Right forelimb (tissue), 1 donor: ENCODE measurements at places on chromosomes 2 and 18.

DNA sequence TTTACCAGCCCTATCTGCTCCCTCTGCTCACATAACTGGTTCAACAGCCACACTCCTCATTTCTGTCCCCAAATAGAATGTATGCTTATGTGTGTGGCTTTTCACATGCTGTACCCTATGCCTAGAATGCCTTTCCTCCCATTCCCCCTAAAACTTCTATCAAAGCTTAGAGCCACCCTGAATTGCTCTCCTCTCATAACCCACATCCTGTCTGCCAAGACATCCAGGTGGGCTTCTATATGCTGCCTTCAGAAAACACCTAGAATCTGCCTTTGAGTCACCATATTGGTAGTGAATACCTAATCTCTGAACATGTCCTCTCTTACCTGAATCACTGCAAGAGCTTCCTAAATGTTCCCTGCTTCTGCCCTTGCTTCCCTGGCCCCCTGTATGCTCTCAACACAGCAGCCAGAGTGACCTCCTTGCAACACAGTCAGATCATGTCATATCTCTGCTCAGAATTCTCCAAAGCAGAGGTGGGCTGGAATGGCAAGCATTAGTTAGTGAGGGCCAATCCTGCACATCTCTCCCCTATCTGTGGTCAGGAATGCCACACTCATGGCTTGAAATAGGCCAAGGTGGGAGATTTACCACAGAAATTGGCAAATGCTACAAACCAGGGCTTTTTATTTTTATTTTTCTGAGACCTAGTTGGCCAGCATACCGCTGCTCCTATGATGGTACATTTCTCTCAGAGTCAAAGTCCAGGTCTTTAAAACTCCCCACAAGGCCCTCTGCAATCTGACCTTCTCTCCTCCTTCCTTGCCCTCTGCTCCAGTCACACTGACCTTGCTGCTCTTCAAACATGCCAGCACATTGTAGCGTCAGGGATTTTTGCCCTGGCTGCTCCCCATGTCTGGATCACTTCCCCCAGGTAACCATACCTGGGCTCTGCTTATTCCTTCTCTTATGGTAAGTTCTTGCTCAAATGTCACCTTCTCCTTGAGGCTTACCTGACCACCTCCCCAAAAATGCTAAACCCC is 111.8 kb upstream of the STON1 start:
- no peak for DNase-seq

DNA sequence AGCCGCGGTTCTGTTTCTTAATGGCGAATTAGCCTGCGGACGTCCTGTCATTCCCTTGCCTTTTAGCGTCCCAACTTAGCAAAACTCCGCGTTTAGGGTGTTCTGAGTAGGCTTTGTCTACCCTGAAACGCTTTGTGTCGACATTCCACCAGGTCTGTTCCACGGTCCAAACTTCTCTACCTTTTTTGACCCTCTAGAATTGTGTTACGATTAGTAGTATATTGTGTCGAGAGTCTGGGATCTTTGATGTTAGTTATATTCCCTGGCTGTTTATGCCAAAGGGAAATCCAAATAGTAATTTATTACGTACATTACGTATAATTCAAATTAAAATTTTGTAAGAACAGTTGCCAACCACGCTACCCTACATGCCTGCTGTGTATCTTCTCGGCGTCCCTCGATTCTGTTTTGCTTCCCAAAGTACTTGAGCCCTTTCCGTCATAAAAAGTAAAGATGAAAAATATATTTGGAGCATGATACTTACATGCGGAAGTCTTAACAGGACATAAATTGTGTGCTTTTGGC is 495 bp upstream of the TTC32 start:
- no peak for DNase-seq

DNA sequence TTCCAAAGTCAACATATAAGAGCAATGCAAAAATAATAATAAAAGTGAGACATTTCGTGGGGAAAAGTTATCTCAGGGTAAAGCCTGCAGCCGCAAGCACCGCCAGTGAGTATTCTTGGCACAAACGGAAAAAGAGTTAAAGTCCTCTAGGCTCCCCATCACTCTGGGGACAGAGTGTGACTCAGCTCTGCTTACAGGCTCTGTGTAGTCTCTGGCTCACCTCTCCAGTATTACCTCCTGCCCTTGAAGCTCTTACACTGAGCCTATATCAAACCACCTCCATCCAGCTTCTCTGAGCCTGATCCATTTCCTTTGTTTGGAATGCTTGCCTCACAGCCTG is 55.5 kb downstream of the MTHFD2 start:
- no peak for DNase-seq

- DNase-seq, result no peak
These were observed 6.8 kb downstream of the ZCCHC2 start for GRCh38 chr18:62529597-62529996.

DNA sequence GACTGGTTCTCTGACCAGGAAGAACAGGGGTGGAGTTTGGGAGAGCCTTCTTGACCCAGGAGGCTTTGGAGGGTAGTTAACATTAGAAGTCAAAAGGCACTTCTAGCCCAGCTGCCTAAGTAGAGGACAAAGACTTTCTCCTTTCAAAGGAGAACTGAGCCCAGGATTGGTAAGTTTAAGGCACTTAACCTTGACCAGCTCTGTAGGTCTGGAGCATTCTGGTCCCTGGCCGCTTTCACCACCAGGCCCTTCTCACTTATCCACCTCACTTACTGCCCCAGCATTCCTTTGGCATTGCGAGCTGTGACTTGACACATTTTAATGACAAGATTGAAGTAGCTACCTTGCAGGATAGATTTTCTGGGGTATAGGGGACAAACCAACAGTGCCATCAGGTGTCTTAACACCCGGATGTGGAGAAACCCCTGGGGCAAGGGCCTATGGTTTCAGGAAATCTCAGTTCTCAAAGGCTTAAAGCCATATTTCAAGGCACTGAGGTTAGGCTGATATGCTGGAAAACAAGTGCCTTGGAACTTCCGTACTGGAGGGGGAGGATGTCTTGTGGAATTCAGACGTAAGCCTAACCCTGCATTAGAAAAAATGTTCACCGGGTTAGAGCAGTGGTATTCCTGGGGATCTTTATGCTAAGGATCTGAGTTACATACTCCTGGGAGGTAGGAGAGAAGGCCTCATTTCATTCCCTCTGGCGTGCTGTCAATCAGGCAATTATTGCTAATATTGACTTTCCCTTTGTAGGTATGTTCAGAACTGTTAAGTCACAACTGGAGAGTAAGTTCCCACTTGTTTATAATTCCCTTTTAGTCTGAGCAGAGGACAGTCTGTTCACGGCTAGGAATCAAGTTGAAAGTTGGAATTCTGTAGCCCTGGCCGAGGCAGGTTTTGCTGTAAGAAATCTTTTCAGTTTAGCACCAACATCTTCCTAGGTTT is 4.3 kb downstream of the C2orf68 start:
- DNase-seq, result no peak

DNA sequence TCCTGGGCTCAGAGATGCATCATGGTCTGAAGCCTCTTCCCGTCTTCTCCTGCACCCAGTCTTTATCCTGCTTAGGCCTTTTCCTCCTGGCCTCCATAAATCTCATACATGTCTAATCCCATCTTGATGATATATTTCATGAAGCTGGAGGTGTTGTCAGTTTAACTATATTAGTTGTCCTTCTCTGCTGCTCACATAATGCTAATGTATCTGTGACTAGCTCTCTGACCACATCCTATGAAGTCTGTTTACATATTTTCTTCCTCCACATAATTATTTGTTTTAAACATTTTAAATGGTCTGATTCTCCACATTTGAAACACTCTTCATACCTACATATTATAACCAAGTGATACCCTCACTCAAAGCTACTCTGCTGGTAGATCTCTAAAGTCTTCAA is 315.2 kb upstream of the RND3 start:
- DNase-seq, result no peak

- no peak for DNase-seq
These were observed 317.6 kb upstream of the NCKAP5 start for GRCh38 chr2:133885847-133886246.

- DNase-seq, result peak; percentile 76
These were observed 171.2 kb downstream of the TMEM247 start for GRCh38 chr2:46650556-46651001.

DNA sequence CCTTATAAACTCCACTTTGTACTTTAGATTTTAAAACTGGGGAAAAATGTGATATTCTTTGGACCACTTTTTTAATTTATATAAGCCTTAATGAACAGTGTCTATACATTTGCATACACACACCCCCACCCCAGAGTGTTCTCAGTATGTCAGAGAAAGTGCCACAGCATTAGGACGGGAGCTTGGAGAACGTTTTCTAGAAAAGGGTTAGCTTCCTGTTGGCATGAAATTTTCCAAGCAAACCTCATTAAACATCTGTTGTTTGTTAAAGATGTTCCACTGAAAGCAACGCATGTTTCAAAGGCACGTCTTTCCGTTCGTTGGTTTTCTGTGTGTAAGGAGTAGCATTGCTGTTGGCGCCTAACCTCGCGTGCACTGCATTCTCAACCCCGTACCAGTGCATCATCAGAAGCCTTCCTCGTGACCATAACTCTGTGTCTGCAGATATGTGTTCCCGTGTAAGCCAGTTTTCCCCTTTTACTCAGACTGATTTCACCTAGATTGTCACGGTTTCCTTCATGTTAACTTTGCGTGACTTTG is 228.5 kb downstream of the ALPK2 start:
- DNase-seq, result no peak

- no peak for DNase-seq
These were observed 300.5 kb downstream of the INSIG2 start for GRCh38 chr2:118388771-118389170.

DNA sequence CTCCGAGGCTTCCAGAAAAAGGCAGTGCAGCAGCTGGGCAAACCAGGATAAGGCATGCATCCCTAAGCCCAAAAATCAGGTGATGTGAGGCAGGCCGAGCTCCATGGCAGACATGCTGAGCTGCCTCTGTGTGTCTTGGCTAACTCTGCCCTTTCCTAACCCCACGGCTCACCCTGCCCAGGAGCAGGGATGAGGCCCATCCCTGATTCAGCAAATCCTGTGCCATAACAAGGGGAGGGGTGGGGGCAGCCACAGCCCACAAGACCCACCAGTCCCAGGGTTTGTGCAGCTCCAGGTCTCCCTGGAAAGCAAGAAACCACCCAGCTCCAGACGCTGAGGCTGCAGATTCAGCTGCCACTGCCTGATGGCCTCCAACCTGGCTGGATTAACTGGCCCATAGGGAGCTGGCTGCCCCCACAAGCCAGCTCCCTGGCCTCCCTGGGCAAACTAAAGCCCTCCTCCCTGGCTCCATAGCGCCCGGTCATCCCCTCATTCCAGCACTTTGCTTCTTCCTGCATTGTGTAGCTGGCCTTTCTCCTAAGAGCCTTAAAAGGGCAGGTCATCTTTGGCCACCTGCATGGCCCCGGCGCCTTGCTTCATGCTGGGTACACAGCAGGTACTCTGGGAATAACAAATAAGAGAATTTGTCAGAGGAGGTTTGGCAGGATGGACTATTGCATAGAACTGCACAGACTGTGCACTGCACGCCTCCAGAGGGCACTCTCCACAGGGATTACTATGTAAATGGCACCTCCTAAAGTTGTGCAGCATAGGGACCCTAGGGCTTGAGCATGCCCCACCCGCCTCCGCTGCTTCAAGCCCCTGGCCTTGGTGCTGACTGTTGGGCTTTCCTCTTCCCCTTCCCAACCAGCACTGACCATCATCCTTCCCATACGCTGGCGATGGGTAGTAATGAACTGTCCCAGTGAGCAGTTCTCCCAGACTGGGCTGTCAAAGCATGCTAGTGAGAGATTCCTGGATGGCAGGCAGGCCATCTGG is 10.7 kb downstream of the STEAP3 start:
- no peak for DNase-seq

DNA sequence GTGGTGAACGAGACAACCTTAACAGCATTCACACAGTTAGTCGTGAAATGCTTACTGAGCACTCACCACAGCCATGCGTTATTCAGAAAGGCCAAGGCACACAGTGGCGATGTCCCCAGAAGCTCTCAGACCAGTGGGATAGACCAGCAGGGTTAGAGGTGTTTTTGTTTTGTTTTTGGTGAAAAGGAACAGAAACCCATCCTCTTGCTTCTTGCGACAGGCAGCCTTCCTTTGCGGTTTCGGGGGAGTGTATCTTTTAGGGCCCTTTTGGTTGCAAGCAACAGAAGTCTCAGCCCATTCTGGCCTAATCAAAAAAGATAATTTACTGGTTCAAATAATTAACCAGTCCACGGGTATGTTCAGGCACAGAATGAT is 4.7 kb downstream of the GNLY start:
- DNase-seq, result no peak

- DNase-seq, result no peak
These were observed 27.6 kb upstream of the SERPINB2 start for GRCh38 chr18:63859781-63860475.

- DNase-seq, result no peak
These were observed 113.7 kb downstream of the GATA6 start for GRCh38 chr18:22283116-22283395.

- no peak for DNase-seq
These were observed 185.3 kb downstream of the LRATD1 start for GRCh38 chr2:14817848-14818247.

- DNase-seq, result no peak
These were observed 23.3 kb downstream of the SLC30A6 start for GRCh38 chr2:32189011-32189410.

DNA sequence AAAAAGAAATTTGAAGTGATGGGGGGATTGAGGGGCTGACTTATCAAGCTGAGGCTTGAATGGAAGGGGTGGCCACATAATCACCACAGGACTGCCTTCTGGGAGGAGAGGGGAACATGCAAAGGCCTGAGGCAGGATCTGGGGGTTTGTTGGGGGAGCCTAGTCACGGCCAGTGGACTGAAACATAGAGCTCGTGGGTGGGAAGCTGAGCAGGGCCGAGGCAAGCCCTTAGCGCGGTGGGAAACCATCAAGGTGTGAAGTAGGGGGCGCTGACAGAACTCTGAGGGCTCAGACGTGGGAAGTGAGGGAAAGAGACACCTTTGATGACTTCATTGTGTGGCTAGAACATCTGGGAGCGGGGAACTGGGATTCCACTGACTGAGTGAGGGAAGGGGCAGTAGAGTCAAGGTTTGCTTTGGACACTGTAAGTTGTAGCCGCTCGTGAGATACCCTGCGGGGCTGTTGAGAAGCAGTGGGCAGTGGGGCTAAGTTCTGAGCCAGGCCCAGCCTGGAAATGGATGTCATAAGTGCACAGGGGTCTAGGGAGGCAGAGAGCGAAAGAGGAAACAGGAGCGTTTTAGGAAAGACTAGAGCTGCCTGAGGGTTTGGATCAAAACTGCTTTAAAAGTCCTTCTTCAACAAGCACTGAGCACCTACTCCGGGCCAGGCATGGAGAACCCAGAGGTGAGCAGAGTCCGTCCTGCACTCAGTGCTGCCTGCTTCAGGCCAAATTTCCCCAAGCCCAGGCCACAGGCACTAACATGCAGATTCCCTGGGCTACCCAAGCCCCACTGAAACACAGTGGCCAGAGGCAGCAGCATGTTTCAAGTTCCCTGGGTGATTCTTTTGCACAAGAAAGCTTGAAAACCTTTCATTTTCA is 686 bp upstream of the SNORC start:
- DNase-seq, result no peak

- no peak for DNase-seq
These were observed 32.3 kb upstream of the ASNSD1 start for GRCh38 chr2:189628817-189629530.

GRCh38 chr2:170822290-170823087 is 5.8 kb downstream of the GAD1 start:
- DNase-seq, result no peak

- no peak for DNase-seq
These were observed 152.6 kb upstream of the EPHA4 start for GRCh38 chr2:221724631-221725203.

GRCh38 chr2:121791801-121792221 is 36.4 kb downstream of the TSN start:
- no peak for DNase-seq

GRCh38 chr2:217943446-217944321 is 59.1 kb downstream of the TNS1 start:
- peak; percentile 87 for DNase-seq
